Mesothelial cell of epicardium (in vitro differentiated cells): ENCODE measurements at places on chromosomes 11 and 22. TPM values are rescaled to one million over a fixed set of nuclear protein-coding genes. Genes with fewer than 3 reads are reported as not detected.

- H3K36me3 ChIP-seq = no peaks in the 10 kb centered on the region
- no peak overlapping the region for H3K4me3 ChIP-seq
- H3K4me1 ChIP-seq = peaks cover 4% of the 10 kb centered on the region
Observed at GRCh38 chr11:126776119-126776518, 224.5 kb downstream of the KIRREL3 start.

CASP4 gene
- 19.0 to 21.4 TPM (median 19.4 TPM) in 3 replicates for total RNA-seq

DNA sequence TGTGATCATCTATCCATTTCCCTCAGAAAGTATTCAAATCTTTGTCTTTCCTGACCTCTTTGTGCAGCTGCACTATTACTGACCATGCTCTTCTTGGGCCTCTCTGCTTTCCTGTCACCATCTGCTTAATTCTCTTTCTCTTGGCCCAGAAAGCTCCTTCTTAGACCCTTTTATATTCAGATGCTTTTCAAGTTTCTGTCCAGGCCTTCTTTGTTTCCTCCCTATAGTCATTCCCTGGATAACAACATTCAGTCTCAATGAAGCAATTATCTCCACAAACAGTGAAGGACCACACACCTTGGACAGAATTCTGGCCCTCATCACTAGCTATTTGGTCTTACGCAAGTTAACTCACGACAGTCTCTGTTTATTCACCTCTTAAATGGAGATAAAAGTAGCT, 89.7 kb downstream of the LARGE2 start:
- no peak overlapping the region for H3K27ac ChIP-seq
- no peaks in the 10 kb centered on the region for H3K27me3 ChIP-seq
- H3K4me1 ChIP-seq = no peaks in the 10 kb centered on the region
- no peak overlapping the region for H3K4me3 ChIP-seq
- no peak for DNase-seq

GRCh38 chr11:118915941-118916841, 9.5 kb downstream of the BCL9L start:
- peak overlapping the region; percentile 42 for H3K4me3 ChIP-seq
- peak overlapping the region; percentile 98 for H3K27ac ChIP-seq
- H3K4me1 ChIP-seq = peaks cover 94% of the 10 kb centered on the region
- no peaks in the 10 kb centered on the region for H3K36me3 ChIP-seq
- no peak for DNase-seq
